ENCODE measurements at places on chromosomes 3 and 15.

GRCh38 chr15:44450172-44450571 lies 22.7 kb downstream of the CTDSPL2 start:
- DNase-seq: no peak

DNA sequence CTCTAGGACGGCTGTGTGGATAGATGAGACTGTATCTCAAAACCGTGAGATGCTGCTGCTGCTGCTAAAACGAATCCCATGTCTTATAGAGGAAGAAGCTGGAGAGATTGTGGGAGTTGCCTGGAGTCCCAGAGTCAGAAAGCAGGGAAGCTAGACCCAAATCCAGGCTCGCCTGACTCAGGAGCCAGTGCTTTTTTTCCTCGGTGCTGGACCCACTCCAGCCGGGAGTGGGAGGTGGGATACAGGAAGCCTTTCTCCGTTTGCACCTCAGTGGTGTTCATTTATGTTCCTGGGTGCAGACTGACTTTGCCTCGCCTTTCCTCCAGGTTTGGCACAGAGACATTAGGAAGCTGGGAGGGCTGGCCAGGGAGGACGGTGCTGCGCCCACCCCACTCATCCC lies 150.9 kb upstream of the LINGO1 start:
- DNase-seq: no peak

DNA sequence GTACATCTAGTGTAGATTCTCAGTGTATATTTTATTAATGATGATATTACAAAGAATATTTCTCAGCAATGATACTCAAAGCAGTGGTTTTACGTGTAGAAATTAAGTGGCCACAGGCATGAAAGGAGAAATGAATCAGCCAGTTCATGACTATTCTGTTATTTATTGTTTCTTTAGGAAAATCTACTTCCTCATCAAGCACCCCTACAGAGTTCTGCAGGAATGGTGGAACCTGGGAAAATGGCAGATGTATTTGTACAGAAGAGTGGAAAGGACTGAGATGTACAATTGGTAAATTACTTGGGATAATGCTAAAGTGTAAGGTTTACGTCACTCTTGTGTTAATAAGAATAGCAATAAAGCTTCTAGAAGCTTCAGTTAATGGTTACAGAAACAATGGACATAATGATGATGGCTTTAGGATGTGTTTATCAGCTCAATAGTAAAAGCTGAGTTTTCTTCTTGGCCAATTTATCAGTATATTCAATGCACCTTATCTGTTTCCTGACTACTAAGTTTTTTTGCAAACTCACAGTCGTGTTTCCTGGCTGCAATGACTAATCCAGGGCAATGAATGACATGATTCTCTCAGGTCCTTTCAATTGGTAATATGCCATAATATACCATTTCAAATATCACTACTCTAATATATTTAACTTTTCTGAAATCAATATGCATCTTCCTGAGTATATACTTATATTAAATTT lies 20.2 kb downstream of the ADGRG7 start:
- no peak for DNase-seq

DNA sequence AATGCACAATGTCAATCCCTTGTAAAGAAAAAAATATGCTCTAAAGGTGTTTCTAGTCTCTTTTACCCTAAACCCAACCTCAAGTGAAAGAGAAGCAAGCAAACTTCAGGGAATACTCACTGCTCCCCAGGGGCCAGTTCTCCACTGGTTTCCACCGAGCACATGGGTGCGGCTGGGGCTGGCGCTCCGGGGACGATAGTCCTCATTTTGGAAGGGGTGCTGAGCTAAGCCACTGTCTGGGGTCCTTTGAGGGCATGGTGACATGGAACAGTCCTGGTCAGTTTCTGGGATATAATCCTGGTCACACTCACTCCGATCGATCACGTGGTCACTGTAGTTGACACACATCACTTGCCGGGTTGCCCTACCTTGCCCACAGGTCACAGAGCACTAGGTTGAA lies 86.0 kb downstream of the ADAMTS9 start:
- no peak for DNase-seq

DNA sequence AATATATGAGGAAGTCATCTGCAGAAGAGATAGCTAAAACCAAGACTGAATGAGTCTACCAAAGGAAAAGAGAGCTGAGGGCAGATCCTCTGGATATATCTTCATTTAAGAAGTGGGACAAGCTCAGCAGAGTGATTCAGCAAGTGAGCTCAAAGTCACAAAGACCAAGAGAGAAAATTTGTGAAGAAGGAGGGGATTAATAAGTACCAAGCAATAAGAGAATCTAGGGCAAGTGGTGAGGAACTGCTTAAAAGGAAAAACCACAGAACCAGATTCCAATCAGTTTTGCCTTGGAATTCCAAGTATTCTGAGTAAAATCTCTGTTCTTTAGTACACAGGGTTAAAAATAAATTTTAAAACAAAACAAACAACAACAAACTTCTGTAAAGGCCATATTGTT lies 3.6 kb downstream of the EHHADH start:
- no peak for DNase-seq

DNA sequence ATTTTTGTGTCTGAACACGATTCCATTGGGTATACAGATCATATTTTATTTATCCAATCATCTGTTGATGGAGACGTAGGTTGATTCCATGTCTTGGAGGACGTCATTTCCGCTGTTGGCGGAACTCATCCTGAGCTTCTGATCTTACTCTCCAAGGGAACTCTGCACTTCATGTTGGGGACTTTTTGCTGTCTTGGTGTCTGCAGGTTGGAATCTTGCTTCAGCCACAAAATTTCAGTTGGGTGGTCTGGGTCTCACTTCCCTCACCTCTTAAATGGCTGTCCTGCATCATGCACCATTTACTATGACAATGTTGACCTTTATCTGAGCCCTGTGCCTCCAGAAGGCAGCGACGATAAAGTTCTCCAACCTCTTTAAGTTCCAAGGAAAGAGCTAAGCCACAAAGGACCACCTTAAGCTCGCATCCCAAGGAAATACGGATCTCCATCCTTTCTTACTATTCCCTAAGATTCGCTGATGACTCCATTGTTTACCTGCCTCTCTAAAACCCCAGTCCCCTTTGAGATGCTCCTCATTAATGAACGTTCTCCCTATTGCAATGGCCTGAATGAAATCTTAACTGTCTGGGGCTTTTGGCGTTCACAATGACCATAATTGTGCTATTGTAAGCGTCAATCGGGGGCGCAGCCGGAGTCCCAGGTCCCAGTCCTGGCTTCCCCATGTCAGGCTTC lies 23.1 kb upstream of the RNU6-1 start:
- DNase-seq: no peak

- DNase-seq: no peak
Measured at GRCh38 chr15:70762469-70763119, 764 bp downstream of the UACA start.

DNA sequence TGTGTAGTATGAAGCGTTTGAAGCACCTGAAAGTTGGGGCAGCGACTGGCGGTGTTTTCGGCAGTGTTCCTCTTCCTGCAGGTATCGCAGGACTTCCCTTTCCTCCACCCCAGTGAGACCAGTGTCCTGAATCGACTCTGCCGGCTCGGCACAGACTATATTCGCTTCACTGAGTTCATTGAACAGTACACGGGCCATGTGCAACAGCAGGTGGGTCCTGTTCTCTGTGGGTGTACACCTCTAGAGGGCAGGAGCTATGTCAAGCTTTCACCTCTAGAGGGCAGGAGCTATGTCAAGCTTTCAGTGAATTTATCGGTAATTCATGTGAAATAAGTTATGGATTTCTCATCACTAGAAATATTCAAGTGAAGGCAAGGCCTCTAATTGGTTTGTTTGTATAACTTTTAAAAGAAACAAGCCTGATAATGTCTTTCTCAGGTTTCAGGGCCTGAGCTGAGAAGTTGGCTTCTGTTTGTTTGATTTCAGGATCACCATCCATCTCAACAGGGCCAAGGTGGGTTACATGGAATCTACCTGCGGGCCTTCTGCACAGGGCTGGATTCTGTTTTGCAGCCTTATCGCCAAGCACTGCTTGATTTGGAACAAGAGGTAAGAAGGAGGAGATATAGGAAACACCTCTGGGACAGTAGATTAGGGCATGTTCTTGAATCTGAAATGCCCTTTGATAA lies 5.3 kb downstream of the TUBGCP4 start:
- DNase-seq: no peak

DNA sequence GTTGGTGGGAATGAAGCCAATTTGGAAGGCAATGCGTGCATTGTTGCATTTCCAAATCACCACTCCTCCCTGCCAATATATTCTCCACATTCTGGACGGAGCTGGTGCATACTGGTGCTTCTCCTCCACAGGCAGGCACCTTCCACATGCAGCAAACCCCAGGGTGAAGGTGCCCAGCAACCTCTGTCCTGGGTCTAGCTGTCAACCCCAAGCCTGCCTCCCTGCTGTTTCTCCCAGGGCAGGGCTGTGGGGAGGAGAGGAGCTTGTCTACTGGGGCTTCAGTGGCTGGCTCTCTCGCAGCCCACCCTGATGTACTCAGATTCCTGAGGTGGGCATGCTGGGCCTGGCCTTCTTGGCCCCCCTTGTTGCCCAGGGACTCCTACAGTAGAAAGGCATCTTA lies 20.1 kb downstream of the GASK1A start:
- DNase-seq: no peak

DNA sequence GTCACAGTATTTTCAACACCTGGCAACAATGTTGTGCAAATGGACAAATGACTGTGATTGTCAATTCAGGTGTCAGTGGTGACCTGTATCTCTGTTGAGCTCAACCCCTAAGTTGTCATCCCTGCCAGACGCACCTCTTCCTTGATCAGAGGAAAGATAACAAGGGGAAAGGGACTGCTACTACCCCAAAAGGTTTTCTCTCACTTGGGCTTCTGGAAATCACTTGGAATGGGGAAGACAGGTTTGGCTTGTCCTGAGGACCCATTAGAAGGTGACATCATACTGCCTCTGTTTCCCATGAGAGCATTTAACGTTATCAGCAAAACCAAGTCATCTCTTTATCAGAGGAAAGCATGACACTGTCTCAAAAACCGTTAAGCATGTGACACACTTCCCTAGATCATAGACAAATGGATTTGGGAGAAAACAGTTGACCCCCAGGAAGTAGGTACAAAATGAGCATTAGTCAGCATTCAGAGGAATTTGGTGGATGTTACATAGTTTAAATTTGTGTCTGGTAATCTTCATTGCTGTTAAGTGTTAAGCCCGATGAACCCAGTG lies 769.5 kb downstream of the GRM7 start:
- no peak for DNase-seq

DNA sequence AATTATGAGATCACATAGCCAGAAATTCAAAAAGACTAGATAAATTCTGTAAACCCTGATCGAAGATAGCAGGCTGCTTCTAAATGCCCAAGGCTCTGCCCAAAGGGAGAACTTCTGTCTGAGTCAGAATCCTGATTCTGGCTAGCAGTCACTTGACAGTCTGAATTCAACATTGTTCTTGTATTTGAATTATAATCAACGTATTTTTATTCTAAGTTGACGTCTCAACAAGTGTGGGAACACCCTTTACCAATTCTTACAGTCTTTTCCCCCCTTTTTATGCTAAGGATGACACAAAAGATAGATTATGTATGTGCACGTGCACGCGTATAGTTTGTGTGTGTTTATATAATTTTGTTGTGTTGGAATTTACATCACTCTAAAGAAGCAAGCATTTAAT lies 552.8 kb downstream of the NAALADL2 start:
- no peak for DNase-seq

DNA sequence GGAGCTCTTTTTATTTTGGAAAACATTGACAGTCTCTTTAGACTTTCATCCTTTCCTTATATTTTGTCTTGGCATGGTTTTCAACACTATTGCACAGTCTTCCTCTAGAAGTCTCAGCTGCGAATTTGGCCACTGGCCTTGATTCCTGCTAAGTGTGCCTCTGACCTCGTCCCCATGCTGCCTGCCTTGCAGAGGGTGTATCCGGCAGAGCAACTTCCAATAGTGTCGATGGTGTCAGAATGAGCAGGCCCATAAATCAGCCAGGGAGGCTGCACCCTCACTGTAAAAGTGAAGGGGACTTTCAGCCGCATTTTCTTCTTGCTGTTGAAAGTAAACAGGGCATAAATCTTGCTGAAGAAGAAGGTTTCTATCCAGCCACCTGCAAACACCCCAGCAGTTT lies 336.7 kb upstream of the TRIM42 start:
- no peak for DNase-seq

DNA sequence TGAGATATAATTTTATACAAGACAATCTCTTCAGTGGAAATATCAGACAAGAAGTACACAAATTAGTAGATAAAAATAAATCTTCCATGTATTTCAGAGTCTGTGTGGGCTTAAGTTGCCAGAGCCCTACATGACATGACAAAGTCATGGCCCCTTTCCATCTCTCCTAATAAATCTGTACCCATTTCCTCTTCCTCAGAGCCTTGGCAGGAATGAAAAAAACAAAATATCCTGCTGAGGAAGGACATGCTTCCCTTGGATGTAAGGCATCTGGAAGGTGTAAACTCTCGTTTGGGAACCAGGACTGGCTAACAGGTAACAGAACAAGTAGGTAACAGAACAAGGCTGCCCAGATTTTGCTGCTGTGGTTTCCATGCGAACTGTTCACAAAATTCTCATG lies 148.1 kb downstream of the SNRK start:
- DNase-seq: no peak

DNA sequence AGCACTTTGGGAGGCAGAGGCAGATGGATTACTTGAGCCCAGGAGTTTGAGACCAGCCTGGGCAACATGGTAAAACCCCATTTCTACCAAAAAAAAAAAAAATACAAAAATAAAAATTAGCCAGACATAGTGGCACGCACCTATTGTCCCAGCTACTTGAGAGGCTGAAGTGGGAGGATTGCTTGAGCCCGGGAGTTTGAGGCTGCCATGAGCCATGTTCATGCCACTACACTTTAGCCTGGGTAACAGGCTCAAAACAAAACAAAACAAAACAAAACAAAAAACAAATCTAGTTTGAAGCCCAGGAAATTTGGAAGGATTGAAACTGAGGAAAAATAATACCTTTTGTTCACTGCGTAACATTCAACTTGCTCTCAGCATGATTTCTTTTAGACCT lies 16.6 kb downstream of the TMOD3 start:
- no peak for DNase-seq

DNA sequence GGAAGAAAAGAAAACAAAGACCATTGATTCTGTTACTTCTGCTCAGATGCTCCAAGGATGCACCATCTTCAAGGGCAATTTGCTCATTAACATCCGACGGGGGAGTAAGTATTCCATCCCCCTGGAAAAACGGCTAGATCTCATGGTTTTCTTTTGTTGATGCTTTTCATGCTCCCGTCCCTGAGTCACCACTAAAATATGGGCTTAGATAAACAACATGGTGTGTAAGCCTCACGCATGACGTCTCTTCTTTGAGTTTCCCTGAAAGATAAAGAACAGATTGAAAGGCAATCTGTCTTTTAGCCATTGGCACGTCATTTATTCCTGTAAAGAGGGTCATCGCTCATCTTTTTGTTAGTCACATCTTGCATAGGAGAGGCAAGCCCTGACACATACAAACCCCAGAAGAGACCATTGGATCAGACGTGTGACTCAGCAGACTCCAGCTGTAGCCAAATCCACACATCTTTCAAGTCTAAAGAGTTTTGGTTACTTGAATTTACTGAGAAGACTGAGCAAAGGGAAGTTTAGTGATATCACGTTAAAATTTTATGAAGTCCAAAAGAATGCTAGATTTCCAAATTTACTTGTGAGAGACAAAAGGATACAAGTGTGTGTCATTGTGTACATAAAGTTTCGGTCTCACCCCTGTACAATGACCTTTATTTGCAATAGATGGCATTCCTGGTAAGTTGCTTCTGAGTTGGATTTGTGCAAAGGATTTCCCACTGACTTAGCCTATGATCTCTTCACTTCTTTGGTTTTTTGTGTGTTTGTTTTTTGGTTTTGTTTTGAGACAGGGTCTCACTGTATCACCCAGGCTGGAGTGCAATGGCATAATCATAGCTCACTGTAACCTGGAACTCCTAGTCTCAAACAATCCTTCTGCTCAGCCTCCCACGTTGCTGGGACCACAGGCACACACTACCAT lies 110.5 kb downstream of the PGPEP1L start:
- DNase-seq: peak; percentile 99

GRCh38 chr3:134974624-134975023 lies 179.6 kb downstream of the EPHB1 start:
- DNase-seq: no peak

Data from fibroblast of skin of left biceps (primary cell).